ENCODE measurements at places on chromosomes 4 and X.

- no peak for DNase-seq
These were observed 20.4 kb upstream of the UBA1 start for GRCh38 chrX:47172971-47173792.

DNA sequence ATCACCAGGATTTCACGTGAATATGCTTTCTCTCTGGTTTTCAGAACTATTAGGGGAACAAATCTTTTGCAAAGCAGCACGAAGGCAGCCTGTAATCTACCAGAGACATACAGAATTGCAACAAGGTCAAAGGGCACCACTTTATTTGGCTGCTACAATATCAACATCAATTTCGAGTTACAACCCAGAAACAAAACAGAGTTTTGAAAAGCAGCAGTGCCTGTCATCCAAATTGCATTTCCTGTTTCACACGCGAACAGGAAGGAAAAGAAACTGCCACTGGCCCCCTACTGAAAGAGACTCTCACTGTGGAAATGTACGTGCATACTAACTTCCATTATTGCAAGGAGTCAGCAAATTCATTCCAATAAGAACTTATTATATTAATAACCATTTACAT lies 17.1 kb upstream of the C1QTNF7 start:
- DNase-seq: peak; percentile 73

DNA sequence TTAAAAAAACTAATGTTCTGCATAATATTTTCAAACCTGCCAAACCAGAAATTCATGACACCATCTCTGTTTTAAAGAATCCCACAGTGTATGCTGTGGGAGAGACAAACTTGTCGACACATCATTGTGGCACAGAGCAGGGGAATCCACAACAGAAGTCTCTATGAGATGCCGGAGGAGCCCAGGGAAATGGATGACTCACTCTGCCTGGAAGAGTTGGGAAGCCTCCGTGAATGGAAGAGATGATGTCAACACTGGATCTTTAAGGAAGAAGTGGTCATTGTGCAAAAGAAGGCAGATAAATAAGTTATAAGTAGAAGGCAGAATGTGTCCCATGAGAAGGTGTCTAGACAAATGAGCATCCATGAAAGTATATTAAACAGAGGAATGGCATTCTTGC lies 595.1 kb downstream of the RAB28 start:
- no peak for DNase-seq

- no peak for DNase-seq
These were observed 55.3 kb downstream of the APLN start for GRCh38 chrX:129599499-129599898.

- no peak for DNase-seq
These were observed 394.1 kb downstream of the GALNTL6 start for GRCh38 chr4:172207258-172207657.

DNA sequence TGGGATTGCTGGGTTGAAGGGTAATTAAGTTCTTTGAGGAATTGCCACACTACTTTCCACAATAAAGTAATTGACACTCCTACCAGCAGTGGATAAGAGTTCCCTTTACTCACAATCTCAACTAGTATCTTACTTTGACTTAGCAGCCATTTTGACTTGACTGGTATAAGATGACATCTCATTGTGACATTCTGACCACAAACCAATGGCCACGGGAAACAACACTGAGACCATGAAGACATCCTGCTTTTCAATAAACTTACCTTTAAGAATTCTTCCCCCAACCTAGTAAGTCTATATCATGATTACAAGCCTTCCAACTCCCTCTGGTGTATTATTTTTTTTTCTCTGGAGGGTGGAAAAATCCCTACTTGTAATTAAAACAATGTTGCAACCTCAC lies 66.9 kb upstream of the WDR1 start:
- peak; percentile 80 for DNase-seq

- no peak for DNase-seq
These were observed 76.8 kb downstream of the CFAP299 start for GRCh38 chr4:80412322-80412721.

GRCh38 chrX:120677004-120677652 lies 47.3 kb upstream of the C1GALT1C1 start:
- DNase-seq: peak; percentile 12

GRCh38 chr4:154137320-154137905 lies 348.5 kb upstream of the SFRP2 start:
- no peak for DNase-seq

DNA sequence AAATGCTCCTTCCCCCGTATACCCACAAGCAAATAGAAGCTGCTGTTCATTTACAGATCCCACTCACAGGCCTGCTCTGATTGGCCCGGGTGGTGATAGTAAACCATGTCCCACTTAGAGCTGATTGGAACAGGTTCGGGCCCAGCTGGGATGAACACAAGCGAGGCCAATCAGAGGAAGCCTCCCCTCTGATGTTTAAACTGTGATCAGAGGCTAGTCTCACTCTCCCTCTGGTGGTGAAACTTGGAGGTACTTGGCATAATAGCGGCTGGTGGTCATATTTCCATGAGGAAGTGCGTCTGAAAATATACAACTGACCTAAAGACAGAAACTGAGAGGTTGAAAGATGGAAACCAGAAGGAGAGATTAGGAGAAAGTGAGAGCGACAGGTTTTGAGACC lies 51.5 kb upstream of the TRPC3 start:
- DNase-seq: peak; percentile 51
